Erythroblast (primary cell): ENCODE measurements at places on chromosomes 16 and 17.

- no peak for DNase-seq
Observed at GRCh38 chr16:67948015-67948414, 4.1 kb upstream of the LCAT start.

DNA sequence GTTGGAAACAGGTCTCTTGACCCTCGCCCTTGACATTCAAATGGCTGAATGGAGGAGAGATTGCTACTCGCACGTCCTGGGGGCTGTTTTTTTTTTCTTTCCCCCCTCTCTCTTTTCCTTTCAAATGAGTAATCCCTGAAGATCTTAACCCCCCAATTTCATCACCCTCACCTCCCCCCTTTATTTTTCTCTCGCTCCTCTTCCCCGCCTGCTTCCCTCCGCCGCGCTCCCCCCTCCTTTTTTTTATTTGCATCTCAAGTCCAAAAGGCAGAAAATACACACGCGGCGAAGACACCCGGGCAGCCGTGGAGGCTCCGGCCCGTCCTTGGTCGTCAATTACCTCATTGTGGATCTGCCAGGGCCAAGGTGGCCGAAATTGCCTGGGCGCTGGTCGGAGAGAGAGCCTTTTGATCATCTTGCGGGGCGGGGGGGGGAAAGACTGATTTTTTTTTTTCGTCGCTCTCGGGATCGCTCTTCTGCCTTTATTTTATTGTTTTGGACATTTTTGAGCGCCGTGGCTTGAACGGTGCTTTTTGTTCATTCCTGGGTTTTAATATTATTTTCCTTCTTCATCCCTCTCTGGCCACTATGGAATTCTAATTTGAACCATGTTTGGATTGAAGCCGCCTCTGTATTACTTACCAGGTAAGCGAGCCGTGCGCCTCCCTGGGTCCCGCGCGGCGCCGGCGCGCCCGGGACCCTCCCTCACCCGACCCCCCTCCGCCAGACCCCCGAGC is 57.2 kb upstream of the GSE1 start:
- peak; percentile 82 for DNase-seq

GRCh38 chr17:12979826-12980500 is 37.9 kb downstream of the ELAC2 start:
- DNase-seq = no peak

- DNase-seq = no peak
Observed at GRCh38 chr17:65487161-65487560, 74.3 kb downstream of the AXIN2 start.

DNA sequence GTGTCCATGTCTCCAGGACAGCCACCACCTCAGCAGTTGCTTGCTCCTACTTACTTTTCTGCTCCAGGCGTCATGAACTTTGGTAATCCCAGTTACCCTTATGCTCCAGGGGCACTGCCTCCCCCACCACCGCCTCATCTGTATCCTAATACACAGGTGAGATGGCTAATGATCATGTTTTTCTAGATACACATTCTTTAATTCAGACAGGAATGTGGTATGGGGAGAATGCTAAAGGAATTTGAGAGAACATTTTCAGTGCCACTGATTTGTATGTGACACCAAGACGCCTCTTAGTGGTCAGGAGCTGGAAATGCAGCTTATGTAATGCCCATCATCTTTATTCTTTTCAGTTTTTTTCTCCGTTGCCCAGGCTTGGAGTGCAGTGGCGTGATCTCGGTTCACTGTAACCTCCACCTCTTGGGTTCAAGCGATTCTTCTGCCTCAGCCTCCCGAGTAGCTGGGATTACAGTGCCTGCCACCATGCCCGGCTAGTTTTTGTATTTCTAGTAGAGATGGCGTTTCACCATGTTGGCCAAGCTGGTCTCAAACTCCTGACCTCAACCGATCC is 8.9 kb upstream of the RAPGEFL1 start:
- DNase-seq = peak; percentile 74

- DNase-seq = no peak
Observed at GRCh38 chr17:17934806-17935205, 37.4 kb downstream of the TOM1L2 start.

DNA sequence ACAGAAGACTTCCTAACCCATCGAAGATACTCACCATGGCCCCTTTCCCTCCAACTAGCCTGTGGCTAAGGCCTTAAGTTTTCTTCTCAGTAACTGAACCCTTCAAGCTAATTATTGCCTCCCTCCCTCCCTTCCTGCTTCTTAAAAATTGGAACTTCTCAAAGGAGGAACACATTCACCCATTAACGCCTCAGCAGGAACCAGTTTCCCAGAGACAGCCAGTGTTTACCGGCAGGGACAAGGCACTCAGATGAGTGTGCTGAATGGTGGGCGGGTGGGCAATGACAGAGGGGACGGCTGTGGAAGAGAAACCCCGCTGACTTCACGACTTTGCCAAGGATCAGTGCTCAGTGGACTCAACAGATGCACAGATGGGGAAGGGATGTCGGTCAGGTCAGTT is 20.3 kb downstream of the PITPNA start:
- DNase-seq = no peak

DNA sequence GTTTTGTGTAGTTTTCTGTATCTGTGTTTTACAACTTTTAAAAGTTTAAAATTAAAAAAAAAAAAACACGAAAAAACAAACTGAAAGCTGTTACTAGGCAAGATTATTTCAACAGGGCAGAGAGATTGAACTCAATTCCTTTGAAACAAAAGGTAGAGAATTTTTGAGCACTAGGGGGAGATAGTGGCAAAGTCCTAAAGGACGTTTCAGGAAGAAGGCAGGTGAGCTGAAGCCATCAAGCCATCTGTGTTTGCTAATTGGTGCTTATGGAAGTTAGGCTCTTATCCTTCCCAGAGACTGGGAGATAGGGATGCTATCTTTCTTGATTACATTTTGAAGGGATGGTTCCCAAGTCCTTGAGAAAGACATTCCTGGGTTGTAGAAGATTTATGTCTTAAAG is 70.6 kb upstream of the CLEC3A start:
- peak; percentile 37 for DNase-seq

GRCh38 chr17:79322211-79323123 is 247.8 kb downstream of the ENGASE start:
- DNase-seq = no peak

DNA sequence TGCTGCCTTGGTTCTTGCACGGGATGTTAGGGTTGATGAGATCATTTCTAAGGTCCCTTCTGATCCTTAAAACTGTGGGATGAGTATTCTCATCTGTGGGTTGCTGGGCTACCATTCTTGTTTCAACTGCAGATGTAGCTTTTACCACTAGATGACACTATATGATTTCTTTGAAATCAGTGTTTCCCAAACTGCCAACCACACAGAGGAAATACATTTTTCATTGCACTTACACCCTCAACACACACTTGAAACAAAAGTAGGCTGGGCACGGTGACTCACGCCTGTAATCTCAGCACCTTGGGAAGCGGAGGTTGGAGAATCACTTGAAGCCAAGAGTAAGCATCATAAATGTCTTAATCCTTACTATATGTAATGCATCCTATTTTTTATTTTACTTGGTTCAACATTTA is 15.3 kb downstream of the LCMT1 start:
- DNase-seq = peak; percentile 19

DNA sequence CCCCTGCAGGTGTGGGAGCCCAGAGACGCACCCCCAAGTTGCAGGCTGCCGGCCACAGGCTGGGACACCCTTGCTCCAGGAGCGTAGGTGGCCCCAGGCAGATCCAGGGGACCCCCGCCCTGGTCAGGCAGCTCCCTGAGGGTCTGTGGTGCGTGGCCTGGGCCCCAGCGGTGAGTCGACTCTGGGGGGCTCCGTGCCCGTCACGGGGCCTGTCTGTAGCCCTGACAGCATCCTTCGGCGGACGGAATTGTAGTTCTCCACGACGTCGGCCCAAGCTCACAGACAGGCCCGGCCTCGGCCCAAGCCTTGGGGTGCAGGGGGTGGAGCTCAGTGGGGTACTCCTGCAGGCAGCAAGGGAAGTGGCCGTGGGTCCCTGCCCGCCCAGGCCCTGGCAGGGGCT is 82.9 kb downstream of the LMF1 start:
- DNase-seq = no peak
